Mesothelial cell of epicardium (in vitro differentiated cells): ENCODE measurements at places on chromosomes 2 and 18. TPM values are rescaled to one million over a fixed set of nuclear protein-coding genes. Genes with fewer than 3 reads are reported as not detected.

Gene DNAH6
- total RNA-seq = 0.54 to 1.3 TPM (median 1.1 TPM) in 3 replicates

Gene CRYBA2
- total RNA-seq = not detected in 3 replicates

Gene GDF7
- total RNA-seq = 3.0 to 3.2 TPM (median 3.1 TPM) in 3 replicates

Gene FAM110C
- 6.4 to 9.7 TPM (median 7.8 TPM) in 3 replicates for total RNA-seq

Gene PLGLB2
- 7.4 to 8.1 TPM (median 7.5 TPM) in 3 replicates for total RNA-seq

Gene SERPINB5
- total RNA-seq = 0.13 to 0.22 TPM (median 0.18 TPM) in 3 replicates

Gene GPBAR1
- 0.55 to 0.93 TPM (median 0.78 TPM) in 3 replicates for total RNA-seq

Gene GKN1
- total RNA-seq = not detected in 3 replicates

Gene OR6B2
- not detected in 3 replicates for total RNA-seq

Gene SCG2
- total RNA-seq = 2.0 to 2.3 TPM (median 2.0 TPM) in 3 replicates

Gene TEKT4
- total RNA-seq = not detected in 3 replicates

Gene GPR45
- total RNA-seq = not detected in 3 replicates

DNA sequence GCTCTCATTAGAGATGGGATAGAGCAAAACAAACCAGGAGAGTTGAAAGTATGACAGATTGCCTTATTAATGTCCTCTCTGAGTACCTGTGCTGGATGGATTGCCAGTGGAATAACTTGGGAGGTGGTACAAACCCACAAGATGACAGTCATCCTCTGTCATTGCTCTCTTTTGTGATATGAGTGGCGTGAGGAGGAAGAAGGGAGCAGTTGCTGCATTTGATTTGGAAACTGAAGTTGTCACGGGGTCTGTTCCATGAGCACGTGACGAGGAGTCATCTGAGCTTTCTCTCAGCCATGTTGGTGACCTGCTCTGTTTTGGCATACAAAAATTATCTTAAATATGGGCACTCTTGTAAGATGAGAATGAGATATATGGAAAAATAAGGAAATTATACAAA lies 204.9 kb downstream of the FAM210A start:
- no peak for DNase-seq
- peaks cover 11% of the 10 kb centered on the region for H3K36me3 ChIP-seq
- no peak overlapping the region for H3K4me3 ChIP-seq

- DNase-seq = no peak
- no peak overlapping the region for H3K4me3 ChIP-seq
- H3K4me1 ChIP-seq = peaks cover 2% of the 10 kb centered on the region
These were observed 5.6 kb downstream of the PAX8 start for GRCh38 chr2:113273027-113273551.

- no peak overlapping the region for H3K4me3 ChIP-seq
- H3K27ac ChIP-seq = no peak overlapping the region
- H3K4me1 ChIP-seq = no peaks in the 10 kb centered on the region
- no peak for DNase-seq
- H3K27me3 ChIP-seq = peaks cover 5% of the 10 kb centered on the region
These were observed 28.1 kb downstream of the TFCP2L1 start for GRCh38 chr2:121256720-121257479.

DNA sequence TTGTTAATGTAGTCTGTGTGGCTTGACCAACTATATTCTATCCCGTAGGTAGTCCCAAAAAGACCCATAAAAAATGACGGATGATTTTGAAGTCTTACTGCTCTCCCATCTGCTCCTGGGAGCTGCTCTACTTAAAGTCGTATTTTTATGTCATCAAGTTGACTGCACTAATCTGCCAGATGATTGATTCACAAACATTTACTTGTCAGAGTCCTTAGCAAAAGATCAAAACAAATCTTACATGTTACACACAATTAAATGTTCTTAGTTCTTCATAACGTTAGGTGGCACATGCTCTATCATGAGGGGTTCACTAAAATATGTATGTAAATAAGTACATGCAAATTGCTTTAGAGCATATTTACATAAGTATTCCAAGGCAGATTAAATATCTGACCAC lies 498.3 kb upstream of the LRRTM4 start:
- DNase-seq = no peak
- H3K27ac ChIP-seq = no peak overlapping the region
- H3K27me3 ChIP-seq = no peaks in the 10 kb centered on the region
- H3K4me3 ChIP-seq = no peak overlapping the region

DNA sequence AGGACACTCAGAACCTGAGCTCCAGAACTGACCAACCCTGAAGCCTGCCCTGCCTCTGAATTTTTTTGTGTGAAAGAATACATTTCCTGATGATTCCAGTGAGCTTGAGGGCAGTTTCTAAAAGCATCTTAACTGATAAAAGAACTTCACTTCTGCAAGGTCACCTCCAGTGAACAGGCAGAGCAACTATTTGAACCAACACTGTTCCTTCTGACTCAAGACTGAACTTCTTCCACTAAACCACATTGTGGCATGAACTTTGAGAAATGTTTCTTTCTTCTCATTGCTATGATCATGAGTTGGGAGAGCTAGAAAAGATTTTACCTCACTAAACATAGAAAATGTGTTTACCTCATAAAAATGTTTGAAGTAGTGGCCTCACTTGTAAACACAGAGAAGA lies 83.8 kb upstream of the SERTAD2 start:
- H3K27me3 ChIP-seq = no peaks in the 10 kb centered on the region
- DNase-seq = no peak
- no peak overlapping the region for H3K4me3 ChIP-seq
- peaks cover 15% of the 10 kb centered on the region for H3K36me3 ChIP-seq

GRCh38 chr2:86065512-86065911 lies 40.2 kb downstream of the POLR1A start:
- no peak for DNase-seq
- peak overlapping the region; percentile 10 for H3K27ac ChIP-seq
- H3K36me3 ChIP-seq = peaks cover 63% of the 10 kb centered on the region
- H3K4me3 ChIP-seq = no peak overlapping the region
- H3K4me1 ChIP-seq = peaks cover 7% of the 10 kb centered on the region
- H3K27me3 ChIP-seq = no peaks in the 10 kb centered on the region

DNA sequence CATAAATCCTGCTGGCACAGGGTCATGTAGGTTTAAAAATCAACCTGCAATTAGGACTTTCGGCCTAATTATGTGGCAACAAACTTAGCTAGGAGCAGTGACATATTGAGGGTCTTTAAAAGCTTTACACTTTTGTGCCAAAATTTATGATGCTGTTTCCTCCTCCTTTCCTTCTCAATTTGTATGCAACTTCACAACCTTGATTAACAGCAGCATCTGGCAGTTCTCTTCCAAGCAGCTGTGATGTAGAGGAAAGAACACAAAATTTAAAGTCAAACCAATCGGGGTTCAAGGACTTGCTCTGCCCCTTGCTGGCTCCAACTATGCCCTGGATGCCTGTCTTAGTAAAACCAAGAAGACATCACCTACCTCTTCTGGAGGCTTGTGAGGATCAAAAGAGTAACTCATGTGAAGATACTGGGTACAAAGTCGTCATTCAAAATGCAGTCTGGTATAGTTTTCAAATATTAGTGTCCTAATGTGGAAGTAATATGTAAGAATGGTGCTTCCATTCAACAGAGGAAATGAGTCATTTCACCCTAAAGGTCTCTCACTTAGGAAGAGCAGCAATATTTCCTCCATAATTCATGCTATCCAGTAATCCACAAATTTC lies 94.7 kb downstream of the ANKRD44 start:
- DNase-seq = no peak
- no peak overlapping the region for H3K27ac ChIP-seq
- H3K4me3 ChIP-seq = no peak overlapping the region
- peaks cover 15% of the 10 kb centered on the region for H3K4me1 ChIP-seq
- H3K27me3 ChIP-seq = peaks cover 6% of the 10 kb centered on the region

- no peak for DNase-seq
- no peaks in the 10 kb centered on the region for H3K36me3 ChIP-seq
- peak overlapping the region; percentile 14 for H3K4me3 ChIP-seq
- H3K4me1 ChIP-seq = peaks cover 50% of the 10 kb centered on the region
- no peaks in the 10 kb centered on the region for H3K27me3 ChIP-seq
These were observed 78.1 kb upstream of the PELI1 start for GRCh38 chr2:64222351-64222750.

GRCh38 chr2:42767080-42767898 lies 3.4 kb upstream of the OXER1 start:
- H3K27me3 ChIP-seq = no peaks in the 10 kb centered on the region
- DNase-seq = no peak
- peaks cover 4% of the 10 kb centered on the region for H3K36me3 ChIP-seq
- H3K27ac ChIP-seq = no peak overlapping the region

- no peak overlapping the region for H3K4me3 ChIP-seq
- H3K27ac ChIP-seq = no peak overlapping the region
These were observed 219.4 kb upstream of the SMAD7 start for GRCh38 chr18:49170145-49170544.

- peaks cover 10% of the 10 kb centered on the region for H3K4me1 ChIP-seq
- H3K36me3 ChIP-seq = peaks cover 13% of the 10 kb centered on the region
- no peaks in the 10 kb centered on the region for H3K27me3 ChIP-seq
- DNase-seq = no peak
These were observed 10.6 kb downstream of the FAP start for GRCh38 chr2:162232671-162233070.

- H3K36me3 ChIP-seq = no peaks in the 10 kb centered on the region
- DNase-seq = no peak
- H3K27me3 ChIP-seq = no peaks in the 10 kb centered on the region
- no peak overlapping the region for H3K4me3 ChIP-seq
- peak overlapping the region; percentile 53 for H3K27ac ChIP-seq
- H3K4me1 ChIP-seq = peaks cover 8% of the 10 kb centered on the region
These were observed 26.8 kb upstream of the LDLRAD4 start for GRCh38 chr18:13191779-13192178.

DNA sequence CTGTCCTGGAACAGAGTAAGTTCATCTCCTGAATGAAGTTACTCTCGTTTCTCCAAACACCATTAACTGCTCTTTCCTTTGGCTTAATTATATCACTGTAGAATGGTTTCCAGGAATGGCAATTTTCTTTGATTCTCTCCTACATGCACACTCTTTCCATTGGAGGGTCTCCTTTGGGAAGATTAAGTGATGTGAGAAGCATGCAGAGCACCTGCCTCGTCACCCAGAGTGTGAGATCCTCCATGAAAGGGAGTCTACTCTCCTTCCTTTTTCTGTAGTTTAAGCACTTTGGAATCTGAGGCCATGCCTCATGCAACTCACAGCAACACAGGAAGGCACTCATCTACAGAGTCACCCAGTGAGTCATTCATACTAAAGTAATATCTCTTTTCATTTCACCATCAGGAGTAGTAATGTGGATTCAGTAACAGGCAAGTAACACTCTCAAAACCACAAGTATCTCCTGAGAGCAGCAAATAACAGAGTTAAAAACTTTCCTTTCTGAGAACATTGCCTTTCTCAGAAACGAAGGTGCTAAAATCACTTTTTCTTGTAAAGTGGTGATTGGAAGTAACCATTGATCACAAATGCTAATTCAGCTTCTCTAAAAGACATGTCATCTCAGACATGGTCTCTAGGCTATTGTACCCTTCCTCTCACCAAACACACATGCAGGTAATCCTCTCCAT lies 52.8 kb upstream of the IL1RL1 start:
- no peak overlapping the region for H3K4me3 ChIP-seq
- peaks cover 6% of the 10 kb centered on the region for H3K27me3 ChIP-seq
- H3K27ac ChIP-seq = no peak overlapping the region
- DNase-seq = no peak
- H3K36me3 ChIP-seq = no peaks in the 10 kb centered on the region

GRCh38 chr2:60671966-60672365 lies 84.1 kb upstream of the PAPOLG start:
- DNase-seq = no peak
- no peaks in the 10 kb centered on the region for H3K27me3 ChIP-seq
- no peak overlapping the region for H3K4me3 ChIP-seq
- H3K36me3 ChIP-seq = no peaks in the 10 kb centered on the region

- H3K4me1 ChIP-seq = peaks cover 11% of the 10 kb centered on the region
- peaks cover 11% of the 10 kb centered on the region for H3K27me3 ChIP-seq
- H3K4me3 ChIP-seq = peak overlapping the region; percentile 99
These were observed 573 bp downstream of the PAIP2B start for GRCh38 chr2:71226096-71226964.

GRCh38 chr18:25279133-25279532 lies 72.8 kb downstream of the ZNF521 start:
- H3K36me3 ChIP-seq = no peaks in the 10 kb centered on the region
- H3K4me3 ChIP-seq = no peak overlapping the region
- no peak for DNase-seq
- H3K27ac ChIP-seq = peak overlapping the region; percentile 27
- H3K27me3 ChIP-seq = no peaks in the 10 kb centered on the region
- peaks cover 64% of the 10 kb centered on the region for H3K4me1 ChIP-seq

GRCh38 chr2:214740867-214741395 lies 68.6 kb downstream of the BARD1 start:
- peaks cover 20% of the 10 kb centered on the region for H3K36me3 ChIP-seq
- no peak for DNase-seq
- peaks cover 4% of the 10 kb centered on the region for H3K4me1 ChIP-seq
- no peak overlapping the region for H3K4me3 ChIP-seq
- H3K27me3 ChIP-seq = no peaks in the 10 kb centered on the region

GRCh38 chr2:66362701-66363100 lies 72.2 kb upstream of the MEIS1 start:
- peaks cover 36% of the 10 kb centered on the region for H3K4me1 ChIP-seq
- peaks cover 2% of the 10 kb centered on the region for H3K36me3 ChIP-seq
- DNase-seq = no peak
- no peak overlapping the region for H3K4me3 ChIP-seq
- no peak overlapping the region for H3K27ac ChIP-seq

DNA sequence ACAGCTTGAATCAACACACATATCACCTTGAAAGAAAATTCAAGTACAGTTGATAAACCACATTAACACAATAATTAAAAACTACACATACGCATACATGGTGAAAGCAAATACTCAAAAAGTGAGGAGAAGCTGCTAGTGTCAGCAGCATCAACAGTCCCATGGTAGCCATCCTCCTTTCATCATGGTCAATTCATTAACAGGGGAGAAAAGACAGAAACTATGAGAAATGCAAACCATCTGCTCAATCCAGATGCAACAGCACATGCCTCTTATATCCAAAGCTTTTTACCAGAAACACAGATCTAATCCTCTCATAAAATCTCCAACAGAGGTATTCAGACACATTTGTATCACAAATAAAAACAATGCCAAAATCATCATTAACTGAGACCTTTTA lies 81.9 kb upstream of the CHRNA1 start:
- H3K27ac ChIP-seq = peak overlapping the region; percentile 71
- H3K27me3 ChIP-seq = no peaks in the 10 kb centered on the region
- H3K4me1 ChIP-seq = peaks cover 38% of the 10 kb centered on the region

GRCh38 chr2:105397953-105398335 lies 907 bp downstream of the FHL2 start:
- H3K27me3 ChIP-seq = no peaks in the 10 kb centered on the region
- H3K4me1 ChIP-seq = peaks cover 36% of the 10 kb centered on the region
- no peak for DNase-seq
- peak overlapping the region; percentile 90 for H3K4me3 ChIP-seq

- peaks cover 5% of the 10 kb centered on the region for H3K27me3 ChIP-seq
- H3K4me1 ChIP-seq = peaks cover 2% of the 10 kb centered on the region
- DNase-seq = no peak
- no peak overlapping the region for H3K27ac ChIP-seq
These were observed 42.9 kb downstream of the TMEM37 start for GRCh38 chr2:119474371-119475224.

DNA sequence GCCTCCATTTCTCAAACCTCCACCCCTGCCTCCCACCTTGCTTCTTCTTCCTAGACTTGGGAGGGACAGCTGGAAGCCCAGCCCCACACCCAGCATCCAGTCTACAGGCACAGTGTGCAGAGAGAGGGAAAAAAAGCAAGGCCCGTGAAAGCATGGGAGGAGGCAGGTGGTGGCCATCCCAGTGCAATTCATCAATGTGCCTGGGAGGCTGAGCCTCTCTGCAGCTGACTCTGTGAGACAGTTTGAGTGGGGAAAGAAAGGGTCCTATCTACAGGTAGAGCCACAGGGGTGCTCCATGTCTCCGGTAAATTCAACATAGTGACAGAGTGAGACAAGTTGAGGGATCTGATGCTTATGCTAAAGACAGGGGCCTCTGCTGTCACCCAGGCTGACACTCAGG lies 340.6 kb downstream of the DYSF start:
- no peak overlapping the region for H3K4me3 ChIP-seq
- H3K27me3 ChIP-seq = no peaks in the 10 kb centered on the region
- H3K4me1 ChIP-seq = peaks cover 25% of the 10 kb centered on the region
